ENCODE measurements at places on chromosomes 16 and 17.

DNA sequence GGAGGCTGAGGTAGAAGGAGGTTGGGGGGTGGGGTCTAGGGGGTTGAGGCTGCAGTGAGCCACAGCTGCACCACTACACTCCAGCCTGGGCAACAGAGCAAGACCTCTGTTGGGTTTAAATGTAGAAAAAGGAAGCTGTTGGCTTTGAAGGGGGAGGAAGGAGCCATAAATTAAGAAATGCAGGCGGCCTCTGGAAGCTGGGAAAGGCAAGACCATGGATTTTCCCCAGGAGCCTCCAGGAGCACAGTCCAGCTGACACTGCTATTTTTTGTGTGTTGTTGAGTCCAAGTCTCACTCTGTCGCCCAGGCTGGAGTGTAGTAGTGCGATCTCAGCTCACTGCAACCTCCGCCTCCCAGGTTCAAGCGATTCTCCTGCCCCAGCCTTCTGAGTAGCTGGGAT lies 15.9 kb downstream of the LITAF start:
- no peak for DNase-seq

- DNase-seq, result no peak
These were observed 921 bp upstream of the LCAT start for GRCh38 chr16:67944690-67945391.

DNA sequence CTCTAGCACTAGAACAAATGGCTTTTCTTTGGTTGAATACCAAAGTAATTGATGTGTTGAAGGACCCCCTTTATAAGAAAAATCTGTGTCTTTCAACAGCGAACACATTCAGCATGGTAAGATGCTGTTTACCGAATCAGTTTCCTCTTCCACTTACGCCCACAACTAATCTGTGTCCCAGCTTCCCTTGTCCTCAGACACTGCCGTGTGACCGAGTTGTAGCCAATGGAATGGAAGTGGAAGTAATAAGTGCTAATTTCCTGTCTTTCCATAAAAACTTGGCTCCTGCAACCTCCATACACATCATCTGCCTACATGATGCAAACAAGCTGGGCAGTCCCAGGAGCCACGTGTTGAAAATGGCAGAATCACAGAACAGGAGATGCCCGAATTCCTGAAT lies 10.4 kb downstream of the CDIPT start:
- DNase-seq, result no peak

DNA sequence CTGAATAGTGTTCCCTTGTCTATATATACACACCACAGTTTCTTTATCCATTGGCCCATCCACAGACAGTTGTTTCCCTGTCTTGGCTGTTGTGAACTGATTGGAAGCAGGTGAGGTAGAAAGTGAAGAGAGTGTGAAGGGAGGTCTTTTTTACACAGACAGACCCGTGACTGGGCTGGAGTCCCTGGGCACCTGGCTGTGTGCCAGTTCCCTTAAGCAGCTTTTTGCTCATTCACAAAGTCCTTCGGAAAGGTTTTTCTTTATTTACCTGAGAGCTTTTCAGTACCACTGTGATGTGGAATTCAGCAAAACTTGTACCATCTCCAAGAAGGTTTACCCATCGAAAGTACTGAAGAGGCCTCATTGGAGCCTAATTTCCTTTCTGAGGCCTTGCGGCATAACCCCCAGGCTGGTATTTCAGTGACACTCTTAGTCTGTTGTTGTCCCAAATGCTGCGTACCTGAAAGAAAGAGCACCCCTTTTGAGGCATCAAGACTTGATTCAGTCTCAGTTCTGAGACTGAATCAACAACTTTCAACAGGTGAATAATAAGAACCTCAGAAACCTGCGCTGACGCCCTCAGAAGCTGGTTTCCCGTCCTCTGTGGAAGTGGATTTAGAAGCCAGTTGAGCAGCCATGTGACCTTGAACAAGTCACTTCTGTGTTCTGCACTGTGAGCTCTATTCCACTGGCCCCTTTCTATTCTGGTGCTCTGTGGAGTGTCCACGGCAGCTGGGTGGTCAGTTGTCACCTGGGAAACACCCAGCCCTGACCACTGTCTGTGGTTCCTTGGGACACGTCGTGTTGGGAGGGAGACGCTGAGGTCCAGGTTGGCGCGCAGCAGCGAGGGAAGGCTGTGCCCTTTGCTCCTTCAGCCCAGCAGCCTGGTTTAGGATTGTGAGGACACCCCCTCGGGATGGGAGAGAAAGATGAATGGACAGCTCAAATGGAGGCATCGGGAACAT lies 53.9 kb upstream of the CRISPLD2 start:
- DNase-seq, result no peak

DNA sequence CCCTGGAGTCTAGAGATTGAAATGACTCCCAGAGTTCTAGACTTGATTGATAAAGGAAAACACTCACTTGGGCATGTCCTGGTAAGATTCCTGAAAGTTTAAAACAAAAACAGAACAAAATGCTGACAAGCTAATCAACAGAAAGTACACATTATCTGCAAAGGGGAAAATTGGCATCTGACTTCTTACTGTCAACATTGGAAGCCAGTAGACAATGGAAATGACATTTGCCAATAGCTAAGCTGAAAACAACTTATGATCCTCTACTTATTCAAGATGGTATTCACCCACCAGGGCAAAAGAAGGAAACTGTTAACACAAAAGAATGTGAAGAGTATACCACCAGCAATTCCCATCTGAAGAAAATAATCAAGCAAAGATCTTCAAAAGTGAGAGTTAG lies 36.8 kb upstream of the CDYL2 start:
- DNase-seq, result no peak

- DNase-seq, result no peak
These were observed 253.8 kb upstream of the CDH11 start for GRCh38 chr16:65375651-65376050.
